ENCODE measurements at places on chromosomes 2 and 18.

- no peak for DNase-seq
Observed at GRCh38 chr18:8008033-8008432, 440.9 kb downstream of the PTPRM start.

GRCh38 chr2:144421606-144422510 is 98.1 kb downstream of the ZEB2 start:
- no peak for DNase-seq

DNA sequence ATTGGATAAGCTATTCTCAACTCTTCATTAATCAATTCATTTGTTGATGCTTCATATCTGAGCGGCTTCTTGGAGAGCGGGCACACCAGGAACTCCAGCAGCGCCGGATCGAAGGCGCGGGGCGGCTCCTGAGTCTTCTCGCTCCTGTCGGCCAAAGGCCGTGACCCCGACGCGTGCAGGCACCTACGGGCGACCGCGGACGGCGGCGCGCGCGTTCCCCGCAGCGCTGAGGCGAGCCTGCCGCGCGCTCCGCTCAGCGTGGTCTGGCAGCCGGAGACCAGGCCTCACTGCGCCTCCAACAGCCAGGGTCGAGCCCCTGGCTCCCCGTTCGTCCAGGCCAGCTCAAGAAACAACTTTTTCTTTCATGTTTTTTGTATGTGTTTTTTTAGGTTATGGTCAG is 97.5 kb downstream of the ICA1L start:
- DNase-seq: no peak

DNA sequence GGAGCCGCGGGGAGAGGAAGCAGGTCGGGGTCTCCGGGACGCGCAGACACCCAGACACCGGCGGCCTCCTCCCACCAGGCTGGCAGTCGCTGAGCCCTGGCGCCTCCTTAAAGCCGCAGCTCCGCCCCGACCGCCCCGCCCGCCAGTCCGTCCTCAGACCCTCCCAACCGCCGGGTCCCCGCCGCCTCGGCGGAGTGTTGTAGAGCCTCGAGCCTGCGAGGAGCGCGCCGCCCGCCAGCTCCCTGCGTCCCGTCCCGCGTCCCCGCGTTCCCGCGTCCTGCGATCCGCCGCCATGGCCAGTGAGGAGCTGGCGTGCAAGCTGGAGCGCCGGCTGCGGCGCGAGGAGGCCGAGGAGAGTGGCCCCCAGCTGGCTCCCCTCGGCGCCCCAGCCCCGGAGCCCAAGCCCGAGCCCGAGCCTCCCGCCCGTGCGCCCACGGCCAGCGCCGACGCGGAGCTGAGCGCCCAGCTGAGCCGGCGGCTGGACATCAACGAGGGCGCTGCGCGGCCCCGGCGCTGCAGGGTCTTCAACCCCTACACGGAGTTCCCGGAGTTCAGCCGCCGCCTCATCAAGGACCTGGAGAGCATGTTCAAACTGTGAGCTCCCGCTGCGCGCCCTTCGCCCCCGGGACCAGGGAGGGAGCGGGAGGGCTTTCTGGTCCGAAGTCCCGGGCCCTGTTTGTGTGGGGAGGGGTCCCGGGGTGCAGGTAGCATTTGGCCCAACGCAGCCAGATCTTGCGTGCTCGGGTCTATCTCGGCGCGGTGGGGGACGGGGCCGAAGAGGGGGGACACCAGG is at the start of gene EFHD1:
Gene EFHD1 (plus strand): TSS at position 192 of the 793 bp plus-strand sequence. CDS start 101 bp downstream, at position 293.
- peak; percentile 50 for DNase-seq

DNA sequence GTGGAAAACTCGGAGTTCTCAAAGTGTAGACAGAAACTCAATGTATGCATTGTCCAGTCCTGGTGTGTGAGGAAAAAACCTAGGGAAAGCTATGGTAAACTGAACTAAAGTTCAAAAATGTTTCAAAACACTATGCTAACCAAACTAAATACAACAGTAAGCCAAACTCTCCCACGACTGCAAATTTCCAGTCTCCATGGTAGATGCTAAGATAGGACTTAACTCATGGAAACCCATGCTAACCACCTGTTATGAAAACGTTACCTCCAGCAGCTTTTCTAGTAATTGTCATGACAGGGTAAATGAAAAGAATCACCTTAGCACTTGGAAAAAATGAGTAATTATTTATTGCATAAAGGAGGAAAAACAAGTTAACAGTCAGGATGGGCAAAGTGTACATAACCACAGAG is 135.7 kb upstream of the EPC2 start:
- DNase-seq: no peak

GRCh38 chr18:21454725-21455124 is 145.8 kb downstream of the ESCO1 start:
- no peak for DNase-seq

DNA sequence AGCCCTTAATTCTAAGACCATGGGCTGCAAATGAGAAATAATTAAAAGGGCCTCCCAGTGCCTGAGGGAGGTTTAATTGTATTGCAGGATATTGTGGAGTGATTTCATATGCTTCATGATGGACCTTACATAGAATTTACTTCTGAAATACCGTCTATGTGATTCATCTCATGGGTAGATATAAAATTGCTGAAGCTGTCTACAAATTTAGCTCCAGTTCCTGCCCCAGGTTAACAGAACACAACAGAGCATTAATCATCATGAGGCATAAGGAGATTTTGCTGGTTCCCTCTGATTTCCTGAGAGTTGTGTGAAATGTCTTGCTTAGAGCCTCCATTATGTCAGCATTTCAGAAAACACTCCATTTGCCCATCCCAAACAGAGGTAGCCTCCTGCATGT is 770 bp downstream of the UPP2 start:
- DNase-seq: no peak

- no peak for DNase-seq
Observed at GRCh38 chr2:183269956-183270355, 145.7 kb downstream of the NUP35 start.

- DNase-seq: no peak
Observed at GRCh38 chr2:218662827-218663226, 3.3 kb downstream of the BCS1L start.

DNA sequence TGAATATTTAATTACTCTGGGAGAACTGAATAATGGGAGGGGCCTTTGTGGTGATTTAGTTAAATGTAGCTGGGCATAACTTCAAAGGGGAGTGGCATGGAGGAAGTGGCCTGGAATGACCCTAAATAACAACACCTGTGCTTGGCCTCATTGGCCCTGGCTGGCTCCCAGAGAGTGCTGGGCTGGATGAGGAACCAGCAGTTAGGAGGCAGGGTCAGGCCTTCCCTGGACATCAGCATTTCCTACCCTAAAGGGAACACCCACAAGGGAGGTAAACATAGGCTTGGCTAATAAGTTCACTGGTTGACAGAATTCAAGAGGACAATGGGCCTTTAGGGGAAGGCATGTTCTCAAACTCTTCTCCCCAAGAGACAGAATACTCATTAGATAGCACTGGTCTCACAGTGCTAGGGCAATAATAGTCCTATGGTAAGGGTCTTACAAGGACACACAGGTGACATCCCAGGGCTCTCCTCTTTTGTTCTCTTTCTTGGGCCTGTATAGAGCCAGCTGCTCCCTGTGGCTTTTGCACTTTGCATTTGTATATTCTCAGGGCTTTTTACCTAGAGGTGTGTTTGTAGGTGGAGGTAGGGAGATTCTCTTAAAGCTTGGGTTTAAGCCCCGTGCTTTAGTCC is 106.8 kb downstream of the ZNF519 start:
- DNase-seq: no peak

DNA sequence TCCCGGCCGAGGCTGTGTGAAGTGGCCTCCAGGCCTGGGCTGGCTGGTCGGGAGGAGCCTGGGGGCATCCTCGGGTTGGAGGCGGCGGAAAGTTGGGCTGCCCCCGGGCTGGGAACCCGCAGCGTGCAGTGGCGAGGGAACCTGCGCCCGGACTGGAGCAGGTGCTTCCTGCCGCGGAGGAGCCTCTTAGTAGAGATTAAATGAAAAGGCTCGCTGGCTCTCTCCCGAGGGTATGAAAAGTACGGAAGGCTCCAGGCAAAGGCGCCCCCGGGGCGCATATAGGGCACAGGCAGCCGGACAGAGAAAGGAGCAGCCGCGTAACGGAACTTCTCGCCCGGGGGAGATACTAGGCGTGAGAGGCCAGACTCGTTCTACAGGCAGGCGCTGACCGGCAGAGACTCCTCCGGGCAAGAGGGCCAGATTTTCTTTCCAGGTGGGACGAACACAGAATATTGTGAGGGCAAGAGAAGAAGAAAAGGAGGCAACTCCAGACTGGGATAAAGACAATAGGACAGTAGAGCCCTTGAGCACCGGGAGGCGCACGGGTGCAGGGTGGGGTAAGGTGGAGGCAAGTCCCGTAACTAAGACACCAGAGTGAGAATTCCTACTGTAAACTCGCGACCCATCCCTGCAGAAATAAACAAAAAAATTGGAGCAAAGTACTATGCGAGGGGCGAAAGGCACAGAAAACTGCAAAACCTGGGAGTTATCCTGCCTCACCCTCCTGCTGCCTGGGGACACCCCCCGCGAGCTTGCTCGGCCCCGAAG is 816 bp downstream of the CDH2 start:
- no peak for DNase-seq

GRCh38 chr2:100832885-100833284 is 12.9 kb downstream of the NPAS2 start:
- DNase-seq: no peak

DNA sequence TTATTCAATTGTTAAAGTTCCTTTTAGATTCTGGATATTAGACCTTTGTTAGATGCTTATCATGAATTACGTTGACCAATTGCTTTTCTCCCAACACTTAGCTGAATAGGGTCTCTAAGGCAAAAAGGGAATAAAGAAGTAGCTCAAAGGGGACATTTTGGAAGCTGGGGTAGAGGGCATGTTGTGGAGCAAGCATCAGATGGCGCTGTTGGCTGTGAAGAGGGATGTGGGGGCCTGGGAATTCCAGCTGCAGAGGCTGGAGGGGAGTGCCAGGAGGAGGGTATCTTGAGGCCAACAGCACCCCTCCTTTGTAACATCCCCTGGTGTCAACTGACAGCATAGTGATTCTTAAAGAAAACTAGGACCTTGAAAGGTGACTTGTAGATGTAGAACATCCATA is 198.2 kb downstream of the ADCYAP1 start:
- DNase-seq: no peak

GRCh38 chr2:234488913-234489451 is 7.9 kb downstream of the ARL4C start:
- no peak for DNase-seq

DNA sequence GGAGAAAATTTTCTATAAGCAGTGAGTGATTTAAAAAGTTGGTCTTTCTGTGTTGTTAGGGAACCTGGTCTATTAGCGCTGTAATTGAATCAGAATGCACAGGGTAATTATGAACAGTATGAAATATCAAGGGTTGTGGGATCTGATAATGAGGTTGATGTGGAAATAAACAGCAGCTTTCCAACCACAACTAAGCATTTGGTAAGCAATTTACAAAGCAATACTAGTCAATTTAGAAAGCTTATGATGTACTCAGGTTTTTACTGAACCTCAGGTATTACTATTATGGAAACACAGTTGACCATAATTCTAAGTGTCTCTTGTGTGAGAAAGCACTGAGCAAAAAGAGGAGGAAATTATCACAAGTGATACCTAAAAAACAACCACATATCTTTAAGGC is 11.0 kb upstream of the SMCHD1 start:
- DNase-seq: no peak

DNA sequence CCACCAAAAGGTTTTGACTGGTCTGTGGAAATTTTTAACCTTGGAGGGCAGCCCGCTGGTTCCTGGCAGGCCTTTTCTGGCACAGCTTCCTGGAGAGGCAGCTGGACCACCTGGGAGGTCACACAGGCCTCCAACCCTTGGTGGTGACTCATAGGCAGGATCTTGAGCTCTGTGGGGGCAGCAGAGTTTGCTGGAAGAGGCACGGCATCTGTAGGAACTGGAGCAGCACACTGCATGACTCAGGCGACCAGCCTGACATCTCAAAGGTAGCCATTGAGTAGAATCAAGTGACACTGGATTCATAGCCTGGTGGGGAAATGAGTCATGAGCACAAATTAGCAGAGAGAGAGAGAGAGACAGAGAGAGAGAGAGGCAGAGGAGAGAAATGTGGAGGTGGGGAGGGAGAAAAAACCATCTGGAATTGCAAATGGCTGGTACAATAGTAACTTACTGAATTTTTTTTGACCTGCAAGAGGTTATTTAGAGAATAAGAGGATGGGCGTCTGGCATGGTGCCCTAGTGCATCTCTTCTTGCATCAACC is 57.4 kb downstream of the TRPM8 start:
- DNase-seq: no peak

- DNase-seq: no peak
Observed at GRCh38 chr18:7490104-7490503, 77.0 kb upstream of the PTPRM start.

GRCh38 chr2:144833075-144833637 is 313.2 kb upstream of the ZEB2 start:
- no peak for DNase-seq

- DNase-seq: no peak
Observed at GRCh38 chr2:241776336-241777169, at the start of gene GAL3ST2. TSS of gene GAL3ST2 (plus strand) at chr2:241776822. CDS start at chr2:241776956, 134 bp downstream.

DNA sequence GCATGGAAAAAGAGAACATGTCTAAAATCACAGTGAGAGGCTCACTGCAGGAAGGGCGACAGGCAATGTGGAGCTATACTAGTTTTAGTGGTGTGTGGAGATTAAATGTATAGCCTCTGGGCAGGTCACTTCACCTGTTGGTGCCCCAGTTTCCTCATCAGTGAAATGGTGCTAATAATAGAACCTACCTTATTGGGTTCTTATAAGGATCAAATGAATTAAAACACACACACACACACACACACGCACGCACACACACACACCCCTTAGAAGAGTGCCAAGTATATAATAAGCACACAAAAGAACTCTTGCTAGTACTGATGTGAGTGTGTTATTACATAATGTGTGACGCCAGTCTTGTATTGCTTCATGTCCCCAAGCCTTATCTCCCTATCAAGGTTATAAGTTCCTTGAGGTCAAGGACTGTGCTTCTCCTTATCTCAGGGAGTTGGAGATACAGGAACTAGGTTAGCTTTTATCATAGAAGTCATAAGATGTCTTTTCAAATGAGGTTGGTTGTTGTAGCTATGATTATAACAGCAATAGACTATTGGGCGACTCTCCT is 98.0 kb upstream of the CXCR4 start:
- DNase-seq: no peak

DNA sequence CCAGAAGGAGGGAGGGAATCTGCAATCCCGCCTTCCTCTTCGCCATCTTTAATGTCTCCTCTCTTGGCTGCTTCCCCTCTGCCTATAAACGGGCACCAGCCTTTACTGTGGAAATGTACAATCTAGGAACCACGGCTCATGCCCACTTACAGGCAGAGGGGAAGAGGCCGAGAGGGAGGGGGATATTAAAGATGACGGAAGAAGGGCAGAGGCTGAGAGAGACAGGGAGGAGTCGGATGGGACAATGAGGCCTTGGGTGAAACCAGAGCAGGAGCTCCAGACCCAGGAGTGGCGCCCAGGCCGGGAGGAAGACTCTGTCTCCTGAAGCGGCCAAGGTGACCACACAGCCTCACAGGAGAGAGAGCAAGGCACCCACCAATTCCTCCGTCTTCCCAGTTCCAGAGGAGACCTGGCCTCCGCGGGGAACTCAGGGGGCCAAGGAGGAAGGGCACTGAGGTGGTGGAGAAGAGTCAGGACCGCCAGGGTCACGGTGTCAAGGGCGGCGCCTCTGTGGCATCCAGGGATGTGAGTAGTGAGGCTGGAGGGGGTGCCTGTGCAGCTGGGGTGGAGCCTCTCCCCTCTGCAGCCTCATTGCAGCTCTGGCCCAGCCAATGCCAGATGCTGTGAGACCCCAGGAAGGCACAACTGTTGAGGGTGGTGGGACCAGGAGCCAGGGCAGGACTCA is 67.8 kb downstream of the CIB4 start:
- no peak for DNase-seq

All from GDM1 (cell line).